ENCODE measurements at places on chromosomes 5 and 9. TPM values are rescaled to one million over a fixed set of nuclear protein-coding genes. Genes with fewer than 3 reads are reported as not detected.

- no peak for DNase-seq
Measured at GRCh38 chr9:128243215-128244018, 32.4 kb downstream of the GOLGA2 start.

GRCh38 chr9:80191108-80191507 is 619.3 kb downstream of the TLE4 start:
- no peak for DNase-seq

GRCh38 chr5:73103870-73104299 is 16.5 kb upstream of the TMEM171 start:
- no peak for DNase-seq

- DNase-seq: no peak
Measured at GRCh38 chr9:38404314-38404713, 11.8 kb downstream of the ALDH1B1 start.

DNA sequence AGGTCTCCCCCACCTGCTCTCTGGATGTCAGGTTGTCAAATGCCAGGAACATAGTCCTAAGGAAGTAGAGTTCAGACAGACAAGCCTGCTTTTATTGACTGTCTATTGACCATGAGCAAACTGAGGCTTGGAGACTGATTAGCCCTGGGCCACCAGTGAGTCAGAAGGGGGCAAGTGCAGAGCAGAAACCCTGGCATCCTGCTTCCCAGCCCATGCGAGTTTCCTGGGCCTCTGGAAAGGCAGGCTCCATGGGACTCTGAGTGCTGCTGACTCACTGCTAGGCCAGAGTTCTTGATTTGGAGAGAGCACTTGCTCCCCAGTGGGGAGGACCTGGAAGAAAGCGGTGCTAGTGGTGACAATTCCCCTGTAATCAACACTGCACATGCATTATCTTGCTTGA is 2.8 kb upstream of the HBEGF start:
- DNase-seq: no peak

IL9 gene
- total RNA-seq: not detected

SLC31A2 gene
- total RNA-seq: 6.9 TPM

EPB41L4B gene
- total RNA-seq: 12.9 TPM

CD72 gene
- total RNA-seq: 1.7 TPM

DOCK8 gene
- 1.3 TPM for total RNA-seq

EGFLAM gene
- 7.4 TPM for total RNA-seq

MBLAC2 gene
- 4.1 TPM for total RNA-seq

All from Daoy (cell line).